Activated T-helper 1 cell treated with anti-CD3 and anti-CD28 coated beads, Interleukin-12 subunit alpha, Interleukin-12 subunit beta, Interleukin-2, Interleukin-4 antibody, amounts not matched to agents 30 ng/mL and 10 ng/mL and 1 ng/mL, durations not matched to agents 14 hours and 24 hours and 36 hours (primary cell): ENCODE measurements at places on chromosomes 1 and 21.

GRCh38 chr1:55572878-55573734 is 357.9 kb upstream of the USP24 start:
- DNase-seq: no peak

DNA sequence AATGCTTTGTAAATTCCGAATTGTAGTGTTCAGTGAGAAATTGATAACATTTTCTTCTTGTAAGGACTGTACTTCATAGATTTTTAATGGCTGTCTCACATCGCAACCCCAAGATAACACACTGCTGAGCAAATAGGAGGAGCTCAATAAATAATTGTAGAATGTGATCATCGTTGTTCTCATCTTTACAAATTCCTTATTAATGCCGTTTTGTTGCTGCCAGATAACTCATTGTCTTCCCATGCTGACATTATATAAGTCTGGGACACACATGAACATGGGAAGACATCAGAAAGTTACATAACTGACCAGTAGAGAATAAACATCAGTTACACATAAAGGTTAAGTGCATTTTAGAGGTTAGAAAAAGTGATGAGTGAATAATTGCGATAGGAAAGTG is 46.4 kb upstream of the TSPAN2 start:
- DNase-seq: no peak

- DNase-seq: no peak
Observed at GRCh38 chr1:22969304-22969709, 3.4 kb downstream of the LACTBL1 start.

DNA sequence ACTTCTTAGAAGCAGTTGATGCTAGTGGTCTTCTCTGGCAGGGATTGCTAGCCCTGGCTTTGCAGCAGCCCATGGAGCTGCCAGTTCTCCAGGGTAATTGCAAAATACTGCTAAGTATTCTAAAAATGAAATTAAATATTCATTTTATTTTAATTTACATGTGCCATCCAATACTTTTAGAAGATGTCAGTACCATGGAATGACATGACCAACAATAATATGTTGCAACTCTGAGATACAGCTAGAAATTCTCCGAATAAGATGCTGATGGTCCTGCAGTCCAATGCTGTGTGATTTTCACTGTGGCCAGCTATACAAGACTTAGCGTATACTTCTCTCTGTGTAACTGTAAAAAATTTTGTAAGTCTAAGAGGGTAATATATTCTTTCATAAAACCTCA is 20.0 kb upstream of the WARS2 start:
- DNase-seq: no peak
